ENCODE measurements at places on chromosomes 16 and 17.

DNA sequence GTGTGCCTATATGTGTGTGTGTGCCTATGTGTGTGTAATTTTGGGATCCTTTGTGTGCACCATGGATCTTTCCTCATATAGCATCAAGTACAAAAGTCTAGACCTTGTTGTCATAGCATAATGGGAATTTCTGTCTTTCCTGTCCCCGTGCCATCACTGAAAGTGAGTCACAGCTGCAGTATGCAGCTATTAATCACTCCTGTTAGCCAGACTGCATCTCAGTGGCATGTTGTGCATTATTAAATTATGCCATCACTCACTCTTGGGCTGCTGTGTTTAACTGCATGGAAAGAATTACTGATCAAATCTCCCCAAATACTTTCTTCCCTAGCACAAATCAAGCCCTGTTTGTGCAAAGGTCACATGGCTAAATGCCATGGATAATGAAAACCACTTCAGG lies 92.4 kb downstream of the CBLN1 start:
- DNase-seq = peak; percentile 2

DNA sequence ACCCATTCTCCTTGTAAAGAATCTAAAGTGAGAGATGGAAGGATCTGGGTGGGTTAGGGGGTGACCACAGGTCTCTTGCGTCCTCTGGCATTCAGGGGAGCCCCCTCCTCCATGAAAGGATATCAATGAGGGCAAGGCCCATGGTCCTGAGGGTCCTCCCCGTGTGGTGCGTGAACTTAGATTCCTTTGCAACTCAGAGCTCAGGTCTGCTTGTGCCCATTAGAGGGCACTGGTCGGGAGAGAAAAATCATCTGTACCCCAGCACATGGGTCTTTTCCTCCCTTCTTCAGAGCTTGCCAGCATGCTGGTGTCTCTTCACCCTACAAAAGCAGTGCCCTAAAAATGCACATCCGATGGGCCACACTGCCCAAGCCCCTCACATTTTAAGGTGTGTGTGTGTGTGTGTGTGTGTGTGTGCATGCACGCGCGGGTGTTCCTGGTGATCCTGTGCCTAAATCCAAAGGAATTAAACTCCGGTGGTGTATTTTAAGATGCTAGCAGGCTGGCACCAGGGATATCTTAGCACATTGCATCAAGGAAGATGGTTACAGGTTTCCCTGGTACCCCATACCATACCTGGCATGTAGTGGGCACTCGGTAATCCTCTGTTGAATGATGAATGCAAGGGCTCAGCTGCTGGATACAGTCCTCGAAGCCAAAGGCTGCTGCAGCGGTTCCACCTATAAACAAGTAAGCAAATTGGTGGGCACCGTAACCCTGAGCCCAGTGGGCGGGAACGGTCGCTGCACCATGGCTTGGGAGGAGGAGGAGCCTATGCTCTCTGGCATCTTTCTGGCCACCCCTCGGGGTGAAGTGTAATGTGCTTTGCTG lies 4.7 kb downstream of the C1QTNF1 start:
- DNase-seq = no peak

- no peak for DNase-seq
These were observed 166.5 kb upstream of the PLCG2 start for GRCh38 chr16:81612351-81613163.

DNA sequence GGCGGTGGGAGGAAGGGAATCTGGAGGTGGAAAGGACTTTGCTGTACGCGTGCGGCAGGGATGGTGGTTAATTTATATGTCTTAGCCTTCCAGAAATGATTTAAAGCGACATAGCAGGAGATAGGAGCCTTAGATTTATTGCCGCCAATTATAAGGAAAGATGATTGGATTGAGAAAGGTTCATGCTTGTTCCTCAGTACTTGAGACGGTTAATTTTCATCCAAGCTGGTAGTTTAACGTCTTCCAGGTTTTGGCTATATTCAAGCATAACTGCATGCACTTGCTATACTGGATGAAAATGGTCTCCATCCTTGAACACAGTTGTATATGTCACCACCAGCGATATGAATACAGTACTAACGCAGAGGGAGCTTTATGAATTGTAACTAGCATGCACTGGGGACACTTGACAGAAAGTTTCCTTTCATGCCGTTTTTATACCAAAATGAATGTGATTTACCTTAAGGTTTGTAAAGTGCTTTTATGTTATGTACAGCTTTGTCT lies 610 bp upstream of the PEX12 start:
- DNase-seq = no peak

DNA sequence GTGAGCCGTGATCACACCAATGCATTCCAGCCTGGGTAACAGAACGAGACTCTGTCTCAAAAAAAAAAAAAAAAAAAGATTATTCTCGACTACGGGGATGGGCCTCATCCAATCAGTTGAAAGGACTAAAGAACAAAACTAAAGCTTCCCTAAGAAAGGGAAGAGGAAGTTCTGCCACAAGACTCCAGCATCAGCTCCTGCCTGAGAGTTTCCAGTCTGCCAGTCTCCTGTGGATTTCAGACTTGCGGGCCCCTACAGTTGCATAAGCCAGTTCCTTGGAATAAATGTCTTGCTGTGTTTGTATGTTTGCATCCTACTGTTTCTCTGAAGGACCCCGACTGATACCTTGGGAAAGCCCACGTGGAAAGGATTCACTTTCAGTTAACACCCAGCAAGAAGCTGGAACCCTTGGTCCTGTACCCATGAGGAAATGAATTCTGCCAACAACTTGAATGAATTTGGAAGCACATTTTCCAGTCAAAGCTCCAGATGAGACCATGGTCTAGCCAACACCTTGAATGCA lies 26.3 kb upstream of the FZD2 start:
- DNase-seq = no peak

DNA sequence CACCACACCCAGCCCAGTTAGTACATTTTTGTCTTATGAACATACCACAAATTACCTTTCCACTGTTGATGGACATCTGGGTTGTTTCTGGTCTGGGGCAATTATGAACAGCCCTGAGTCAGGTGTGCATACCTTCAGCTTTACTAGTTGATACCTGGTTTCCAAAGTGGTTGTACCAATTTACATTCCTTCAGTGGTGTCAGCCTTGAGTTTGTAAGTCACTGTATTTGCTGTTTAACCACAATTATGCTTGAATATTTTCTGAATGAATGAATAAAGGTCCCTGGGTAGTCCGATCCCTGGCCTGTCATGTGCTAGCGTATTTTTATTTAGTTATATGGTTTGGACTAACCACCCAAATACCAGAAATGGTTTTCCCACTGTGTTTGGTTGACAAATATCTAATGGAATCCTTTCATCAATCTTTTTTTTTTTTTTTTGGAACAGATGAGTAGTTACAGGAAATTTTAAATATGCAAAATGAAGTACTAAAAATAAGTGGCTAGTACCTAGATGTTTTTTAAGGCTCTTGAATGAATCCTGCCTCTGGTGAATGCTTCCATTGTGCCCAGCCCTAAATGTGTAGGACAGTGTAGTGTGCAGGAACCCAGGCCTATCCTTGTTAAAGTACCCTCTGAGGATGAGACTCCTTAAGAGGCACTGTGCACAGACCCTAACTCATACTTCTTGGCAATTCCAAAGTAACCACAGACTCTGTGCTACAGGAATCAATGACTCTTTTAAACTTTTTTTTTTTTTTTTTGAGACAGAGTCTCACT lies 3.7 kb downstream of the DUSP14 start:
- peak; percentile 90 for DNase-seq

- no peak for DNase-seq
These were observed 207.6 kb downstream of the MRTFB start for GRCh38 chr16:14278749-14279148.

DNA sequence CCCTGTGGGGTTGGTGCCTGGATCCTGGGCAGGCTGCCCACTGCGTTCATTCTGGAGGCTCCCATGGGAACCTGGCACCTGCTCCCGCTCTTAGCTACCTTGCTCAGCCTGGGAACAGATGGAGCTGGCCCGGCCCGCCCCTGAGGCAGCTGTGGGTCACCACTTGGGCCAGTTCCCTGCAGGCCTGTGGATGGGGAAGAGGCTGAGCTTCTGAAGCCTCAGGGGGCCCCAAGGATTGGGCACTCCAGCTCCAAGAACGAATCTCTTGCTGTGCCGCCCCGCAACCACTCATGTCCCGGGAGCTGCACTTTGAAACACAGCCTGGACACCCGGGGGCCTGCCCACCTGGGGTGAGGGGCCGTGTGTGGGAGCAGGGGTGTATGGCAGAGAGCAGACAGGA lies 37.7 kb downstream of the BAHCC1 start:
- DNase-seq = no peak

DNA sequence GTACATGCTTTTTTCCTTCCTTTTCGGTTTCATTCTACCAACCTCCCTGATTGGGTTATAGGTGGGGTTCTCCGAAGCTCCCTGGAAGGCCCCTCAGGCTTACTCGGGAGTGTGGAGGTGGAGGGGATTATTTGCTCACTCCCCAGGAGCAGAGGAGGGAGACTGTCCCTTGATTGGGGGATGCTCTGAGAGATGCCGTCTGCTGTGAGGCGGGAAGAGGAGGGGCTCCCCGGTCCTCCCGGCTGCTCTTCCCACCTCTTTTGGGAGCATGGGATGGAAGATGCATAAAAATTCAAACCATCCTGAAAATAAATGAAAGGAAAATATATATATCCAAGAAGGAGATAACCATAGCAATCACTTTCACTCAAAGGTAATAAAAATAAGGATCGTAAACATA lies 16.1 kb upstream of the RPTOR start:
- no peak for DNase-seq

GRCh38 chr17:4810696-4811290 lies 3.8 kb downstream of the PLD2 start:
- no peak for DNase-seq

DNA sequence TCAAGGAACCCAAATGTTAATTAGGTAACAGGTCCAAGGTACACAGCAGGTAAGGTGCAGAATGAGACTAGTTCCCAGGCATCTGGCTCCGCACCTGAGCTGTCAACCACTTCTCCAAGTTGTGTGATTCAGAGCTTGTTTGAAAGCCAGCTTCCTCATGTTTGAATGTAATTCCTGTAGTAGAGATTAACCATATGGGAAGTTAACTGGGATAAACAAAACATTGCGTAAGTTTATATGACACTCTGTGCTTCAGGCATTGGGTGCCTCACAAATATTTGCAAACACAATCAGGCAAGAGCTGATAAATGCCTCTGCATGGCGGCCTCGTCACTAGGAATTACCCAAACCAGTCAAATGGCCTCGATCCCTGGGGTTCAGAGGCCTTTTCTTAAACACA lies 27.9 kb upstream of the CPHXL start:
- peak; percentile 3 for DNase-seq

DNA sequence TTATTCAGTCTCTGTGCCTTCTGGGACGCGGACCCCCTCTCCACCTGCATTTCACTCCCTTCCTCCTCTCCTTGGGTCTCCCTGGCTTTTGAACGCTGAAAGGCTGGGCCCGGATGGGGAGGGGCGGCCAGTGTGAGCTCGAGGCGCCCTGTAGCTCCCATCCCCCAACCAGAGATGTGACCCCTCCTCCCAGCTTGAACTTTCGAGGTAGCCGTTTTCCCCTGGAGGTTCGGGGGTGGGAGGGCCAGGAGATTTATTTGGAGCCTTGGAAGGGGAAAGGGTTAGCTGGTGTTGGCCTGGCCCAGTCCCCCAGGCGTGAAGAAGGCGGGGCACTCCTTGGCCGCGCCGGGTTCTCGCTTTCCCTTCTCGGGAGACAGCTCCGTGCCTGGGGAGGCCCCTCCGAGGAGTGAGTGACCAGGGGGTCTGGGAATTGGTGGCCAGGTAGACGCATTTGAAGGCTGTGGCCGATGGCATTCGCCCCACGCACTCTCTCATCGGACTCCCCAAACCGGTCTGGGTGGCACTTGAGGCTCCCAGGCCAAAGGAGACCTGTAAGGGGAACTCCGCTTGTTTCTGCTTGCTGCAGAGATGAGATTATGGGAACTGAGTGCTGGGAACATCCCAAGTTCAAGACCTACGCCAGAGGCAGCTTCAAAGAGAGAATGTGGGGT lies 942 bp downstream of the LDAF1 start:
- peak; percentile 17 for DNase-seq

GRCh38 chr16:24683847-24684493 lies 45.5 kb upstream of the TNRC6A start:
- DNase-seq = no peak

DNA sequence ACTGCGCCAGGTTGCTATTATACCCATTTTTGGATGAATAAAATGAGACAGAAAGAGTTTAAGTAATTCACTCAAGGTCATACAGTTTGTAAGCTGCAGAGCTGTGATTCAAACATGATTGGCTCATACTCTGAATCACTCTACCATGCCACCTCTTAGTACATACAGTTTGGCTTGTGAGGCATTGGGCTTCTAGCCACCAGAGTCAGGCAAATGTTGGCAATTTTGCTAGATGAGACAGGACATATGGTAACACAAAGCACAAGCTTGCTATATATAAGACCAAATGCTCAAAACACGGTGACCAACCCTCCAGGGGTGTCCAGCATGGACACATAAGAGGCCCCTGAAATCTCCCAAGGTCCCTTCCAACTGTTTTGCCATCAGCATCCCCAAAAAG lies 236.0 kb upstream of the IRX5 start:
- no peak for DNase-seq

- DNase-seq = no peak
These were observed 11.1 kb downstream of the USP6 start for GRCh38 chr17:5126719-5127488.

GRCh38 chr17:80270104-80270503 lies 9.5 kb downstream of the RNF213 start:
- no peak for DNase-seq

DNA sequence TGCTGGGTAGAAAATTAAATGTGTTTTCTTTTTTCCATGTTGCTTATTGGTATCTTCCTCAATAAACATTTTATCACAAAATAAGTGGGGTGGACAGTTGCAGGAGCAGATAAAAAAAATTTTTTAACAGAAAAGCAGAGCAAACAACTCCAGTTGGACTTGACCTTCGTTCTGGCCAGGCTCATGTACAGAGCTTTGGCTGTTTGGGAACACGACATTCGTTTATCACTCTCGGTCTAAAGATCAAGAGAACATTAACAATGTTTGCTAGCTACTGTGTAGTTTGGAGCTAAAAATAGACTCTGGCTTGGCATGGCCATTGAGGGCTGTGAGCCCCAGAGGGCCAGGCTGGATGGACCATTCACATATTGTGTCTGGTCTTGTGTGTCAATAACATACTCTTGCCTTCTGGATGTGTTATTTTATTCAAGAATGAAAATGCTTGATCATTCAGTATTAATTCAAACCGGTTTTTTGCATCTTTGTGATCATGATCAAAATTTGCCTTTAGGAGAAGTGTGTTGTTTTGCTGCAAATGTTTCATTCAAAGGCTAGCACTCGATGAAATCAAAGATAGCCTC lies 56.6 kb downstream of the TMEM186 start:
- no peak for DNase-seq

GRCh38 chr17:78753316-78754250 lies 28.5 kb downstream of the CYTH1 start:
- DNase-seq = no peak

DNA sequence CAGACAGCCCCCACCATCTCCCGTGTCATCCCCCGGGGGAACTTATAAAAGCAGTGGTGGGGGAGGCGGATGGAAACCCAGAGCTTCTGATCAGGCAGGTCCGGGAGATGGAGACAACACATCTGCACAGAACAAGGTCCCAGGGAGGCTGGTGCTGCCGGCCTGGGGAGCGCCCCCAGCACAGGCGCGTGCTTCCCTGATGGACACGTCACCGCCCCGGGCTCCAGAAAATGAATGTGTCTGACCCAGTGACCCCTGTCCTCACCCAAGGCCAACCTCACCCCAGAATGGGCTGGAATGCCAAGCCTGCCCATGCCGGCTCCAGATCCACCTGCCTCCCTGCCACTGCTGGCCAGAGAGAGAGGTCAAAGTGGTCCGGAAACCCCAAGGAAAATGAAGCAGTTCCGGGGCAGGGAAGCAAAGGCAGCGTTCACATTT lies 12.5 kb downstream of the SLC7A5 start:
- DNase-seq = no peak
